ENCODE measurements at places on chromosomes 5 and 9. TPM values are rescaled to one million over a fixed set of nuclear protein-coding genes. Genes with fewer than 3 reads are reported as not detected.

The CRHBP gene
- total RNA-seq = 0.45 TPM

The DOLPP1 gene
- 16.4 TPM for total RNA-seq

The FSD1L gene
- 3.3 TPM for total RNA-seq

The OSTF1 gene
- total RNA-seq = 108 TPM

The ZFP2 gene
- 0.48 TPM for total RNA-seq

The RARS1 gene
- total RNA-seq = 66.1 TPM

The PARP8 gene
- total RNA-seq = 72.7 TPM

The LRRTM2 gene
- not detected for total RNA-seq

The INSL6 gene
- not detected for total RNA-seq

The TMC1 gene
- not detected for total RNA-seq

The PLAC8L1 gene
- total RNA-seq = 0.39 TPM

The AK1 gene
- total RNA-seq = 65.7 TPM

The TAF11L5 gene
- total RNA-seq = not detected

The PRDM9 gene
- total RNA-seq = not detected

The CENPK gene
- total RNA-seq = 81.0 TPM
